ENCODE measurements at places on chromosomes 6 and 20.

GRCh38 chr6:70396796-70397729 is 16.2 kb upstream of the FAM135A start:
- H3K4me1 ChIP-seq, result peaks cover 24% of the 10 kb centered on the region
- peak overlapping the region; percentile 81 for H3K27ac ChIP-seq
- DNase-seq, result peak; percentile 60
- peak overlapping the region; percentile 45 for H3K4me3 ChIP-seq
- H3K36me3 ChIP-seq, result no peaks in the 10 kb centered on the region
- no peaks in the 10 kb centered on the region for H3K27me3 ChIP-seq

- H3K4me3 ChIP-seq, result no peak overlapping the region
- DNase-seq, result no peak
- H3K27me3 ChIP-seq, result no peaks in the 10 kb centered on the region
- H3K4me1 ChIP-seq, result peaks cover 23% of the 10 kb centered on the region
- H3K36me3 ChIP-seq, result peaks cover 5% of the 10 kb centered on the region
Observed at GRCh38 chr6:43911354-43912115, 141.5 kb downstream of the VEGFA start.

- no peaks in the 10 kb centered on the region for H3K4me1 ChIP-seq
- H3K27ac ChIP-seq, result no peak overlapping the region
- no peaks in the 10 kb centered on the region for H3K27me3 ChIP-seq
Observed at GRCh38 chr6:31763619-31763940, 1.1 kb downstream of the SAPCD1 start.

GRCh38 chr6:75283907-75284631 is 523 bp downstream of the TMEM30A start:
- H3K36me3 ChIP-seq, result no peaks in the 10 kb centered on the region
- no peaks in the 10 kb centered on the region for H3K27me3 ChIP-seq
- no peak overlapping the region for H3K27ac ChIP-seq
- peaks cover 28% of the 10 kb centered on the region for H3K4me1 ChIP-seq
- no peak for DNase-seq

DNA sequence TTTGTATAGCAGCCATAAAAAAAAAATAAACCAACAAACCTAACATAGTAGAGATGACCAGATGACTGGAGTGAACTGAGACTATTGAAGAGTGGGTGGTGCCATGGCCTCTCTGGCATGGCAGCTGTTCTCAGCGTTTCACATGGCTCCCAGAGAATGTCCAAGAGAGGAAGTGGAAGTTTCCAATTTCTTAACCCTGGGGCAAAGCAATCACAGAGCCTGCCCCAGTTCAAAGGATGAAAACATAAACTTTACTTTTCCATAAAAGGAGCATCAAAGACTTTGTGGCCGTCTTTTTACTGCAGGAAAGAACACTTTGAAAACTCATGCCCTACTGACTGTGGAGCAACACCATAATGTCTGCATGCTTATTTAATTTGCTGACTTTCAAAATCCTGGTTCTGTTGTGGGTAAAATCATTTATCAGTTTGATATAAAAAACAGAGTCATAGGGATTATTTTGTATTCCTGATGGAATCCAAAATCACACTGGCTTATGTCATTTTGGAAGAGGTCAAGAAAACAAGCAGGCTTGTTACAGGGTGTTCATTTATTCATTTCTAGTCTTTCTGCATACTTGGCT is 165.4 kb downstream of the SLC35B3 start:
- peaks cover 9% of the 10 kb centered on the region for H3K4me1 ChIP-seq
- no peak for DNase-seq
- H3K27me3 ChIP-seq, result no peaks in the 10 kb centered on the region
- H3K4me3 ChIP-seq, result no peak overlapping the region
- H3K27ac ChIP-seq, result no peak overlapping the region

DNA sequence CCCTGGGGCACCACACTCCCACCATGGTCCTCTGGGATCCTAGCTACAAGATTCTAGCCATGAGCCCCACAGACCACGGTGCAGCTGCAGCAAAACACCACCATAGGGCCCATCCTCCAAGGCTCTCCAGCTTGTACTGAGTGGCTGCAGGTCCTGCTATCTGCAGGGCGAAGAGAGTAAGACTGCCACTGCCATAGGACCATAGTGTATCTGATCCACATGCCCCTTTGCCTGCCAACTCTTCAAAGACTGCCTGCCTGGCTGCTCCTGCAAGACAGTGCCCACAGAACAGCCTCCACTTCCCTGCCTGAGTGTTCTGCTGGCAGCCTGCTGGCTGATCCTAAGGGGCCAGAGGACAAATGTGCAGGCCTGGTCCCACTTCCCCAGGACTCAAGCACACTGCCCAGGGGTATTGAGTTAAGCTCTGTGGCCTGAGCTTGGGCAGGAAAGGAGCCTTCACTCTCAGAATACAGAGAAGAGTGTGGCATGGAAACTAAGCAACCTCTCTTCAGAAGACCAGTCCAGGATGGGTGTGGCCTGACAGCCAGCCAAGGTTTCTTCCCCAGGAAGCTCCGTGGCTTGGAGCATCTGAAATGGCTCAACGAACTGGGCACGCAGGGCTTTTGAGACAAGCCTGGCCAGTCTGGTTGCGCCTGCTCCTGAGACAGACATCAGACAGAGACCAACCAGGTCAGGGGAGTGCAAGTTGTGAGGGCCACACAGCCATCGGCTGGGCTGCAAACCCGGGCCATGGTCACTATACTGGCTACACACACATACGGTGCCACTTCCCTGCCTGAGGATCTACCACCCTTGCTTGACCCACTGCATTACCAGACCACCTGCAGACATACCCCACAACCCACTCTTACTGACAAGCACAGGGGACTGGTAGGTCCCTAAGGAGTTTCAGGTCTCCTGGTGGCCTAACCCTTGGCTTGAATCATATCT is 54.5 kb downstream of the RNGTT start:
- peak; percentile 26 for DNase-seq
- no peaks in the 10 kb centered on the region for H3K27me3 ChIP-seq
- peaks cover 14% of the 10 kb centered on the region for H3K36me3 ChIP-seq
- H3K4me1 ChIP-seq, result peaks cover 6% of the 10 kb centered on the region
- H3K27ac ChIP-seq, result no peak overlapping the region
- H3K4me3 ChIP-seq, result no peak overlapping the region

GRCh38 chr6:142407685-142408273 is 106.0 kb downstream of the ADGRG6 start:
- H3K4me1 ChIP-seq, result no peaks in the 10 kb centered on the region
- DNase-seq, result no peak
- H3K27ac ChIP-seq, result no peak overlapping the region
- no peak overlapping the region for H3K4me3 ChIP-seq

DNA sequence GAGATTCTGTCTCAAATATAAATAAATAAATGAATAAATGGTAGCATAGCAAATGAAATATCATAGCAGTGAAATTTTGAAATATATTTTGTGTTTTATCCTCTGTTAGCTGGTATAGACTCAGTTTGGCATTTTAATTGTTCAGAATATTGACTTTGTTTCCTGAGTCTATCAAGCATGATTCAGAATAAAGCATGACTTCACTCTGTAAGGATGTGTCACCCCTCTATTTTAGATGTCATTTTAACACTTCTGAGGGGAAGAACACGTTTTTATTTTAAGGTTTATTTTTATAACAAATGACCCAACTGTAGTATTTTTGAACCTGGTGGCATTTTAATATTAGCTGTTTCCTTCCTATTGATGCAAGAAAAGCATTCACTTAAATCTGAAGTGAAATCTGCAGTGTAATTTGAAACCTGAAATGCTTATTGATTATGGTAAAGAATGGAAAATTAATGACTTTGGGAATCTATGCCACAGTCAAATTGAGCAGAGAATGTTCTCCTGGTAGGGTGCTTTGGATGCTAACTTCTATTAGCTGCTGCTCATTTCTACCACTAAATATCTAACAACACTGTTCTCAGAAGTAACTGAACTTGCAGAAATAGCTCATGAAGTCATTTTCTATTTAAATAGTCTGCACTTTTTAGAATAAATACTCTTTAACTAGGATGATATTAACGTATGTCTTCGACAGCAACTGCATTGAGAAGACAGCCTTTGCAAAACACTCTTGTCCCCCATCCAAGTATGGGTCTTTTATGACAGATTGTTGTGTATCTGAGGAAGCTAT is 114.2 kb downstream of the SOX4 start:
- DNase-seq, result no peak
- H3K4me3 ChIP-seq, result no peak overlapping the region
- H3K4me1 ChIP-seq, result no peaks in the 10 kb centered on the region
- no peaks in the 10 kb centered on the region for H3K27me3 ChIP-seq
- H3K36me3 ChIP-seq, result no peaks in the 10 kb centered on the region

- no peaks in the 10 kb centered on the region for H3K36me3 ChIP-seq
- no peak overlapping the region for H3K27ac ChIP-seq
- H3K27me3 ChIP-seq, result peaks cover 34% of the 10 kb centered on the region
- DNase-seq, result no peak
- H3K4me1 ChIP-seq, result no peaks in the 10 kb centered on the region
- H3K4me3 ChIP-seq, result no peak overlapping the region
Observed at GRCh38 chr6:34045771-34046170, 100.1 kb downstream of the GRM4 start.

GRCh38 chr6:112221981-112222852 is 32.1 kb downstream of the LAMA4 start:
- peaks cover 28% of the 10 kb centered on the region for H3K4me1 ChIP-seq
- peak; percentile 48 for DNase-seq
- H3K27ac ChIP-seq, result no peak overlapping the region
- H3K4me3 ChIP-seq, result no peak overlapping the region
- H3K36me3 ChIP-seq, result peaks cover 6% of the 10 kb centered on the region
- H3K27me3 ChIP-seq, result no peaks in the 10 kb centered on the region

- H3K36me3 ChIP-seq, result no peaks in the 10 kb centered on the region
- no peak for DNase-seq
- H3K27me3 ChIP-seq, result peaks cover 97% of the 10 kb centered on the region
Observed at GRCh38 chr20:58775371-58775770, 75.3 kb downstream of the GNAS-AS1 start.

DNA sequence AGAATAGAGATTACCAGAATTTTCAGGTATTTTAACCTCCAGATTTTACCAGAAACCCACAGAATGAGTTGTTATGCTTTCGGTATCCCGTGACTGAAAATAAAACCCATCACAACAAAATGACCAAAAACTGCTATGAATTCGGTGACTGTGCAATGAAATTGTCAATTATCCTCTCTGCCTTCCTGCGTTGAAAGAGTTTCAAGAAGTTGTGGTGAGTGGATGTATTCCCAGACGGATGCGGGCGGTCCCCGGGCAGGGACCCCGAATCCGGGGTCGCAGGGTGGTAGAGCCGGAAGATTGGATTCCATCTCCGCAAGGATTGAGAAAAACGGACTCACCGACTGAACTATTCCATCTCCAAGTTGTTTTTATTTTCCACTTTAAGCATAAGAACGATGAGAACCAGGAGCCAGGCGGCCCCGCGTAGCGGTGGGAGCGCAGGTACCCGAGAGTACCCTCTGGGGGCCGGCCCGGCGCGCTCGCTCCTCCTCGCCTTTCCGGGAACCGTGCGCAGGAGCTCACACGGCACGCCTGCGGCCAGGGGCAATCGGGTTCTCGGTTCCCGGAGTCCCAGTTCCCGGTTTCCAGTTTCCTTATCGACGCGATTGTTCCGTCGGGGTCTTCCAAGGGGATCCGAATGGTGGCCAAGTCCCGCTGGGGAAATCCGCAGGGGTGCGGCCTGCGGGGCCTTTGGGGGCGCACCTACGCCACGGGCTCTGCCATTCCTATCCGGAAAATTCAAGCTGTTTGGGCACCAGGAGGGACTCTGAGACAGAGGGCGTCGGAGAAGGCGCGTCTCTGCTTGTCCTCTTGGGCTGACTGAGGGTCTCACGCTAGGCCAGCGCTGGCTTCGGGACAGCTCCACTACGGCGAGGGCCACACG is 104.9 kb upstream of the PRDM1 start:
- no peak for DNase-seq
- no peak overlapping the region for H3K27ac ChIP-seq
- no peaks in the 10 kb centered on the region for H3K27me3 ChIP-seq
- H3K4me3 ChIP-seq, result no peak overlapping the region
- no peaks in the 10 kb centered on the region for H3K4me1 ChIP-seq

DNA sequence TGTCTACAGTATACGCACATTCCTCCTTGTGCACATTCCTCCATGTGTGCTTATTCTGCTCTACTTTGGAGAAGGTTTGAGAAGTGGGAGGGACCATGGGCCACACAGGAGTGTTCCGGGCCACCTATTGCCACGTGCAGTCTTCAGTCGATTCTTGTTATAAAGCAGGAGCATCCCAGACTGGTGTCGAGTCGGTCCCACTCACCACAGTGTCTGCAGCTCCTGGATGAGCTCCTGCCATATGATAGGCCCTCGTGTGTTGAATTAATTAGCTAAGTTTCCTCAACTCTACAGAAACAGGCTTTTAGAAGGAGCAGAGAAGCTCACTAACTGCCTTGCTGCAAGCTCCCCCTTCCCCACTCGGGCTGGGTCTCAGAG is 22.6 kb downstream of the ENTPD6 start:
- peaks cover 8% of the 10 kb centered on the region for H3K4me1 ChIP-seq
- H3K27me3 ChIP-seq, result no peaks in the 10 kb centered on the region
- H3K4me3 ChIP-seq, result no peak overlapping the region
- no peak for DNase-seq
- H3K27ac ChIP-seq, result no peak overlapping the region

GRCh38 chr6:2688401-2689064 is 62.2 kb downstream of the MYLK4 start:
- peak overlapping the region; percentile 83 for H3K27ac ChIP-seq
- DNase-seq, result peak; percentile 86
- H3K4me3 ChIP-seq, result no peak overlapping the region
- H3K27me3 ChIP-seq, result no peaks in the 10 kb centered on the region
- no peaks in the 10 kb centered on the region for H3K36me3 ChIP-seq

- H3K27me3 ChIP-seq, result no peaks in the 10 kb centered on the region
- peak overlapping the region; percentile 95 for H3K4me3 ChIP-seq
- peak overlapping the region; percentile 98 for H3K27ac ChIP-seq
- peak; percentile 51 for DNase-seq
- H3K36me3 ChIP-seq, result peaks cover 35% of the 10 kb centered on the region
Observed at GRCh38 chr20:17969884-17970409, 1.1 kb downstream of the MGME1 start.

DNA sequence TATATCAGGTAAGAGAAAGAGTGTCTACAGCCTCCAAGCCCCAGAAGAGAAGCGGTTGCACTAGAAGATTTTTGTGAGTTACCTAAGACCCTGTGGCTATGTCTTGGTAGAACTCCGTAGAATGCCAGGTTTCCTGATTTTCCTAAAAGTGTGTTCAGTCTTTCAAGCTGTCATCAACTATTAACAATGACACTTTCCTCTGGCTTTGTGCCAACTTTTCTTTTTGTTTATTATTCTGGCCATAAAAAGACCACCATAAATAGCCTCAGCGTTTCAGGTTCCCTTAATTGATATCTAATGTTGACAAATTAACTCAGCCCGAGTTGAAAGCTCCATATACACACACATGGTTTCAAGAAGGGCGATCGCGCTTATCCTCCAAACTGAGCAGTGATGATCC is 1.2 kb downstream of the PAK5 start:
- DNase-seq, result no peak
- peaks cover 7% of the 10 kb centered on the region for H3K36me3 ChIP-seq
- H3K4me1 ChIP-seq, result no peaks in the 10 kb centered on the region

DNA sequence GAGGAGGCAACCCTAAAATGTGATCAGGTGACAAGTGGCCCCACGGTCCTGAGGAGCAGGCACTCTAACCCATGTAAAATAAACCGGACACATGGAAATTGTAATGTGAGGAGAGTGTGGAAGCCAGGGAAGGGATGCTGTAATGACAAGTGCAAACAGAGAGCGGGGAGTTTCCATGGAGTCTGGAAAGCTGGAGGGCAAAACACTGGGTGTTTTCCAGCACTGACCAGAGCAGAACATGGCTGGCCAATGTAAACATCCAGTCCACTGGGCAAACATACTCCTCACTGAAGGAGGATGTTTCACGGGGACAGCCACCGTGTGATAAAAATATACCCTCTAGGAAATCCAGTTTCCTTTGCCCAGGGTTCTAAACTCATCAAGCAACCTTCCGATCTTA is 219.0 kb upstream of the JARID2 start:
- no peaks in the 10 kb centered on the region for H3K36me3 ChIP-seq
- DNase-seq, result peak; percentile 43
- H3K4me1 ChIP-seq, result peaks cover 6% of the 10 kb centered on the region
- no peak overlapping the region for H3K27ac ChIP-seq
- H3K4me3 ChIP-seq, result no peak overlapping the region

Data from MCF 10A (cell line).